Inflammatory macrophage (primary cell): ENCODE measurements at places on chromosomes 2 and 18.

GRCh38 chr2:199602896-199603717 lies 145.4 kb upstream of the SATB2 start:
- DNase-seq = no peak

DNA sequence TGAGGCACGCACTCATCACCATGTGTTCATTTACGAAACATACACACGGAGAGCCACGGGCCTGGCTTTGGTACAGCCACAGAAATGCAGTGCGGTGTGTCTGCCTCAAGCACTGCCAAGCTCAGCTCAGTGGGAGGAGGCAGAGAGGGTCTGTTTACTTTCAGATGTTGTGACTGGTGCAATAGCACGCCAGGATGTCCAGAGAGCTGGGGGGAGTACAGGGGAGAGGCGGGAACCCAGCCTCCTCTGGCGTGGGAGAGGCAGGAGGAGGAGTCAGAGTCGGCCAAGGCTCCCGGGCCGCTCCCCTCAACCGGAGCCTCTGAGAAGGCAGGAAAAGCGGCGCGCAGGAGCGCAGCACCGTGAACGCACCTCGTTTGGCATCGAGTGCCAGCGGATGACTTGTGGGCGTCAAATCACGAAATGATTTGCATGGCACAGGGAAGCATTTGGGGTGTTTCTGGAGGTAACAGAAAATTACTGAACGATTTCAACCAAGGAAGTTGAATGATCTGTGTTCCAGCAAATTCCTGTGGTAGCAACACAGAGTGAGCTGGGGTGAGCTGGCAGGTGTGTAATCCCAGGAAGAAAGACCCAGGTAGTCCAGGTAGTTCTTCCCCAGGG lies 143.0 kb downstream of the ZNF516 start:
- no peak for DNase-seq

DNA sequence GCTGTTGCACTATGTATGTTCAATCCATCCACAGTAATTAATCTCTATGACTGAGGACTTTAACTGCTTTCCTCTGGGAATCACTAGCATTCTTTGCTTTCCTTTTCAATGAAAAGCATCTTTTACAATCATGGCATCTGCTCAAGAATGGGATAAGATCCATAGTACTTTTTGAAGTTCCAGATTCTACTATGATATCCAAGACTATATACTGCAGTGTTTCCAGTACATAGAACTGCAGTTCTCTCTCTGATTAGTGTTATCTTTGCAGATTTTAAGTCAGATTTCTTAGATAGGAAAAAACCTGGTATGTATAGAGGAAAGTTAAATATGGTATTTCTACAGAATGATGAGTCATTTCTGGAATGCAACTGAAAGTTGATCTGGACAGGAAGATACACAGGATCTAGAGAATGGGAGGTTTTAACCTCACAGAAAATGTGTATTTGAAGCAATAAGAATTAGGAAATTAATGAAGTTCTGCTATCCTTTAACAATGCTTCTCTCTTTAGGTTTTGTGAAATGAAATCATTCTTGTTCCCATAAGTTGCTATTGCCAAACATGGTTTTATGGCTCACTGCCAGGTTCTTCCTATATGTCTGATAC lies 670.7 kb downstream of the ERBB4 start:
- DNase-seq = peak; percentile 59

- DNase-seq = no peak
Measured at GRCh38 chr2:233338046-233338445, 16.2 kb upstream of the DGKD start.

DNA sequence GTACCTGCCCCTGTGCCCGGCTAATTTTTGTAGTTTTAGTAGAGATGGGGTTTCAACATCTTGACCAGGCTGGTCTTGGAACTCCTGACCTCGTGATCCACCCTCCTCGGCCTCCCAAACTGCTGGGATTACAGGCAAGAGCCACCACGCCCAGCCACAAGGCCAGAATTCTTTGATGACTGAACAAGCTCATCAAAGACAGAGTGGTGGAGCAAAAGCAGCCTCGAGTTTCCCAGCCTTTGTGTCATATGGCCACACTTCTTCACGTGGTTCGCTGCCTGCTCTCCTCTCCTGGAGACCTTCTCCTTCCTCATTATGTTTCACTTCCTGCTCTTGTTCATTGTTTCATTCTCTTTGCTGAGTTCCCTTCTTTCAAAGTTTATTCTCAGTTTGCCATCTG lies 9.9 kb upstream of the NPC1 start:
- DNase-seq = peak; percentile 93

GRCh38 chr2:118811514-118812115 lies 35.8 kb downstream of the EN1 start:
- no peak for DNase-seq

DNA sequence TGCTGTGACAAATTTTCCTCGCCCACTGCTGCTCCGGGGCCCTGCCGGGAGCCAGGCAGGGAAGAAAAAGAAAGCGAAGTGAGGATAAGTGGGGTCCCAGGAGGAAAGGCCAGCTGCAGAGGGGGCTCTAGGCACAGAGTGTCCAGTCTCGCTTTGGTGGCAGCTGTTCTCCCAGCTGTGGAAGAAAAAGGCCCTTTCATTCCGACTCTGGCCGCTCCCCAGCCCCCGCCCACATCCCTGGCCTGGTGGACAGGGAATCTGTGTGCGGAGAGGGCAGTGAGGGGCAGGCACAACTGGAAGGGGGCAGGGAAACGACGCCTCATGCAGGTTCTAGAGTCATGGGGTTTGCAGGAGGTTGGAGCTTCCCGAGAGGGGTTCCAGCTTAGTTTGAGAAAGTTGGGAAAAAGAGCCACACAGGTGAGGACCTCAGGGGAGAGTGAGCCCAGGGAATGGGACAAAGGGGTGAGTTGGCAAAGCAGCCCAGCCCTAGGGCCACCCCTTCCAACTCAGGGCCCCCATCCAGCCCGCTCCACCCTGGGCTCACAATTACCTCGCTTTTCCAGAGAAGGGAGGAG lies 1.8 kb downstream of the RTKN start:
- DNase-seq = no peak

DNA sequence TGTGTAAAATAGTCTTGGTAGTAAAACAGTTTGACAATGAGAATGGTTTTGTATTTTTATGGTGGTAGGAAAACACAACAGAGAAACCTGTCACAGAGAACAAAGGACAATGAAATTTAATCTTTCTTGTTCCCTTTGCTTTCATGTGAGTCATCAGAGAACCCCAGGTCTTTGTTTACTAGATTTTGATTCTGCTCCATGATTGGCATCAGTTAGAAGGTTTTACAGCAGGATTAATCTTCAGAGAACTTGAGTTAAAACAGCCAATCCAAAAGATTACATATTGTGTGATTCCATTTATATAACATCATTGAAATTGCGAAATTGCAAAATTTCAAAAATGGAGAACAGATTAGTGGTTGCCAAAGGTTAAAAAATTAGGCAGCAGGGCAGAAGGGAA lies 2.5 kb downstream of the APLF start:
- no peak for DNase-seq

- DNase-seq = no peak
Measured at GRCh38 chr2:168194784-168195522, 52.4 kb downstream of the STK39 start.
